ENCODE measurements at places on chromosomes 2 and 18.

GRCh38 chr2:17878281-17879136 lies at the start of gene KCNS3:
Gene KCNS3 (plus strand): TSS chr2:17878667. CDS start chr2:17931009, 52,342 bp downstream.
- peak; percentile 16 for DNase-seq

- no peak for DNase-seq
Measured at GRCh38 chr2:159206736-159207380, 79.6 kb downstream of the WDSUB1 start.

GRCh38 chr2:42973726-42974125 lies 181.3 kb upstream of the HAAO start:
- no peak for DNase-seq

GRCh38 chr2:156590085-156590739 lies 154.0 kb downstream of the GPD2 start:
- no peak for DNase-seq

DNA sequence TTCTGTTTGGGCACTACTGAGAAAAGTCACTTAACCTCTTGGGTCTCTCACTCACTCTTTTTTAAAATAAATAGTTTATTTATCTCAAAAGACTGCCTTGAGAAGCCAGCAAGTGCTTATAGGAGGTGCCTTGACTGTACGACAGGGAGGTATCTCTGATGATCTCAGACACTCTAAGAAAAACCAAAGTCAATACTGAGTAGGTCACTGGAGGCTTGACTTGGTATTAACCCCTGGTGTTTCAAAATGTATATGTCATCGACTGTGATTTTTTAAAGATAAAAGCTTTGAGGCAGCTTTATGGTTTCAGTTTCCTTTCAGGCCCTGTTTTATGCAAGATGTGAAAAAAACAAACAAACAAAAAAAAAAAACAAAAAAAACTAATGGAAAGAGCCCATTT lies 33.7 kb downstream of the MREG start:
- DNase-seq = no peak

- no peak for DNase-seq
Measured at GRCh38 chr2:211737282-211737681, 801.3 kb downstream of the ERBB4 start.

DNA sequence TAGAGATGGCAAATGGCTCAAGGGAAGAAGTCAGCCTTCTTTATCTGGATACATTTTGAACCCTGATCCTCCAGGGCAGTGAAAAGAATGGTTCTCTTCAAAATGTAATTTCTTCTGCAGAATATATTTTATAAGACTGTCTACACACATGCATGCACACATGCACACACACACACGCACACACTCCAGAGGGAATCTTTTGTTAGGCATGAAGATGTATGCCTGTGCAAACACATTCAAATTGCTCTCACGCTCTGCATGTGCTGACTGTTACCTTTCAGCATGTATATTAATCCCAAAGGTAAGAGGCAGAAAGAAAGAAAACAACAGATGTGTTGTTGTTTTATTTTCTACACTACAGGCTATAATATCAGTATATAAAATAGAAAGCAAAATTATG lies 43.2 kb downstream of the SLC5A7 start:
- no peak for DNase-seq

- DNase-seq = no peak
Measured at GRCh38 chr2:71538656-71539265, 85.4 kb downstream of the DYSF start.

GRCh38 chr2:153404792-153405191 lies 73.8 kb downstream of the RPRM start:
- DNase-seq = no peak

DNA sequence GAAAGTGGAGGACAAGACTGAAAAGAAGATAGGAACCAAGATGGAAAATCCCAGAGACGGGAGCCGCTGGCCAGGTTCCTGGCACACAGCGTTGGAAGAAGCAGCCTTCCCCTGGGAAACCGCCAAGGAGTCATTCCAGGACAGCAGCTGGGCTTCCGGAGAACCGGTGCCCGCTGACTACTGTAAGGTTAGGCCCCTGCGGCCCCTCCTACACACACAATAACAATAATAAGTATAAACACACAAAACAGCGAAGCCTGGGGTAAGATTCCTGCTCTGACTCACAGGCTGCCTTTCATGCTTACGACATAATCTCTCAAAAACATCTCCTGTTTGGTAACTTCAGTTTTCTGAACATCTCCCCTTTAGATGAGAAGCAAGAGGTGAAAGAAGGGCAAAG lies 28.1 kb upstream of the MYCN start:
- peak; percentile 37 for DNase-seq

GRCh38 chr18:9997711-9998110 lies 83.9 kb downstream of the VAPA start:
- DNase-seq = no peak

DNA sequence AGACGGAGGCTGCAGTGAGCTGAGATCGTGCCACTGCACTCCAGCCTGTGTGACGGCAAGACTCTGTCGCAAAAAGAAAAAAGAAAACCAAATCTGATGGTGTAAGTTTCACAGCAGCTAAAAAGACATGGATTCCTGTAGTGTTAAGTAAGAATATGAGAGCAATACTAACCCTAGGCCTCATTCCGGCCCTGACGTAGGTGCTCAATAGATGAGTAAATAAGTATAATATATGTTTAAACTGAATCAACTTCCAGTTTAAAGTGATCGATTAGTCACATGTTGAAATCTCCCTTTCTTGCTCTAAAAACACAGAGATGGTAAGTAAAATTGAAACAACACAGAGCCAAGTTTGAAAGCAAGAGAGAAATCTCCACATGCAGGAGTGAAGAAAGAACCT lies 8.0 kb downstream of the ME2 start:
- no peak for DNase-seq

DNA sequence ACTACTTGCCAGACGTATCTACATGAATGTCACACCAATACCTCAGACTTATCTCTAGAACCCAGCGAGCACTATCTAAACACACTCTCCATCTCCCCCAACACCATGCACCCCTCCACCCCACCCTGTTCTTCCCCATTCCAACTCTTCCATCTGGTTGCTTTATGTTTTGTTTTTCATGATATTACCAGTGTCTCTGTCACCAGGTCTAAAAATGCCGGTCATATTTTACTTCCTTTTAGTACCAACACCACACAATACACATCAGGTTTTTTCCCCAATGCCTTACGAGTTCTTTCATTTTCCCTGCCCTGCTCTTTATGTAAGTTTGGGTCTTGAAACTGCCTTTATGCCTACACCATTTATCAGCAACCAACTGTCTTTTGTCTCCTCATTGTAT lies 10.2 kb upstream of the ITGA4 start:
- no peak for DNase-seq

GRCh38 chr2:143428700-143429099 lies 299.5 kb downstream of the ARHGAP15 start:
- no peak for DNase-seq

GRCh38 chr18:30444544-30444943 lies 598.0 kb downstream of the DSC3 start:
- DNase-seq = no peak

DNA sequence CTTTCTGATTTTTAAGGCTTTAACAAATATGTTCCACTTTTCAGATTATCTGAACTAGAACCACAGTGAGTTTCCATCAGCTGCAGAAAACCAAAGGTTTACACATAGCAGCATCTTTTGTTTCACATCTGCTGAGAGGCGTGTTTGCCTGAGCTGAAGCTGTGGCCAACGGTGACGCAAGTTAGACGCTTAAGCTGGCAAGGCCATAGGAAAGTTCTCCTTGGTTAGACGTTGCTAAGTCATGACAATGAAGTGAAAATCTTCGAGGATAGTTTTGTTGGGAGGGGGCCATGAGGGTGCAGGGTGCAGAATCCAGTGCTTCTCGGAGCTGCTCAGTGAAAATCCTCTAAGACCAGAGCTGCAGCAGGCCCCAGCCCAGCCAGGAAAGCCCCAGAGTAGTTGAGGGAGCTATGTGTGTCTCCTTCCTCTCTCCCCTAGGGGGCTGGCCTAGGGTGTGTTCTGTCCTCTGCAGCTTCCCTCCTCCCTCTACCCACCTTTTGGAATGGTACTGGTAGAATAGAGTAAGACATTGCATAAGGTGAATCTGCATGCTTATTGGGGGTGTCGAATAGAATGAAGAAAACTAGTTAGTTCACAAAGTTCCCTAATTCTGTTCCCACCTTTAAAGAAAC lies 105.4 kb downstream of the FHOD3 start:
- DNase-seq = peak; percentile 65

DNA sequence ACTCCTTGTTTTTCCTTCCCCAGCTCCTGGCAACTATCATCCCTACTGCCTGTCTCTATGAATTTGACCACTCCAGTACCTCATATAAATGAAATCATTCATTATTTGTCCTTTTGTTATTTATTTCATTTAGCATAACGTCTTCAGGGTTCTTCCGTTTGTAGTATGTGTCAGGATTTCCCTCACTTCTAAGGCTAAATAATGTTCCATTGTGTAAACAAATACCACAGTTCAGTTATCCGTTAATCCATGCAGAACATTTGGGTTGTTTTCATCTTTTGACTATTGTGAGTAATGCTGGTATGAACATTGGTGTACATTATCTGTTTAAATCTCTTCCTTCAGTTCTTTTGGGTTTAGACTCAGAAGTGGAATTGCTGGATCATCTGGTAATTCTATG lies 18.8 kb downstream of the DYNC2LI1 start:
- no peak for DNase-seq

- no peak for DNase-seq
Measured at GRCh38 chr18:74609535-74609934, 11.9 kb downstream of the ZNF407 start.

- DNase-seq = peak; percentile 29
Measured at GRCh38 chr2:231228974-231229529, 30.6 kb downstream of the ARMC9 start.

DNA sequence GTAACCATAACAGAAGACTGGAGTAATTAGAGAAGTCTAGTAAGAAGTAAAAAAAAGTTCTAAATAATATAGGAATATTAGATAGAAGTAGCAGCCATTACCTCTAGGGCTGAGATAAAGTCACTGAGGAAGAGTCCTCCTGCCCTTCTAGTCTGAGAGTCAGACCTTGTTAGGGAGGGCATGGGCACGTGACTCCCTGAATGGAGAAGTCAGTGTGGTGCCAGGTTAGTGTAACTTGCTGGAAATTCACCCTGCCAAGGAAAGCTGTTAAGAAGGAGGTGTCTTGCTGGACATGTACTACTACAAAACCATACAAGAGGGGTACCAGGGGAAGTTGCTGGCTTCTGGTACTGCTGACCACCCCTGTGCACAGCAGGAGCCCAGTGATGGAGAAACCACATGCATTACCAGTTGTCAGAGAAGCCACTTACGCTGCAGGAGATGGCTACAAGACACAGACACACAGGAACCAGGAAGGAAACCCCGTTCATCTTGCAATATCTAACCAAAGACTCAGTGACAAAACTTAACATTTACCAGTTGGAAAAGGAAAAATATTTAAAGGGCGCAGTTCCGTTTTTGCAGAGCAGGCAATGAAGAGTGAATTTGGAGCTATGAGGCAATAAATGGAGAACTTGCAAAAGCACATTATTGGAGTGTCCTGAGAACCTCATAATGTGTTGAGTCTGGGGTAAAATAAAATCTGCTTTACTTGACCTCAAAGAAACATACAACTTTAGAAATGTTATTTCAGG lies 77.2 kb upstream of the TLK1 start:
- DNase-seq = no peak

DNA sequence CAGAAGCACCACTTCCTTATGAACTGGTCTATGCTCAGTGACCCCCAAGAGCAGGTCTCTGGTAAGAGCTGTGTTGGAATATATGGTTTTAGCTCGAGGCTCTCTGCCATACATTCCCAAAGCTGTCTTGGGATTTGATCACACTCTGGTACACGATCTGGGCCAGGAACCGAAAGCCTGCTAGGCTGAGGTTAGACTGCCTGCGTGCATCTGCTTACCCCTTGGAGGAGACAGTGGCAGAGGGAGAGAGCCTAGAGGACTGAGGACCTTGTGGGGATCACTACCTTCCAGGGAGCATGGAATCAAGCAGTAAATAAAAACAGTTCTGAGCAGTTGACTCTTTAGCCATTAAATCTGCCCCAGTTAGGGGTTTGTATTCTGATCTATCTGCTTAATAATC lies 63.7 kb downstream of the ZNF532 start:
- DNase-seq = no peak

DNA sequence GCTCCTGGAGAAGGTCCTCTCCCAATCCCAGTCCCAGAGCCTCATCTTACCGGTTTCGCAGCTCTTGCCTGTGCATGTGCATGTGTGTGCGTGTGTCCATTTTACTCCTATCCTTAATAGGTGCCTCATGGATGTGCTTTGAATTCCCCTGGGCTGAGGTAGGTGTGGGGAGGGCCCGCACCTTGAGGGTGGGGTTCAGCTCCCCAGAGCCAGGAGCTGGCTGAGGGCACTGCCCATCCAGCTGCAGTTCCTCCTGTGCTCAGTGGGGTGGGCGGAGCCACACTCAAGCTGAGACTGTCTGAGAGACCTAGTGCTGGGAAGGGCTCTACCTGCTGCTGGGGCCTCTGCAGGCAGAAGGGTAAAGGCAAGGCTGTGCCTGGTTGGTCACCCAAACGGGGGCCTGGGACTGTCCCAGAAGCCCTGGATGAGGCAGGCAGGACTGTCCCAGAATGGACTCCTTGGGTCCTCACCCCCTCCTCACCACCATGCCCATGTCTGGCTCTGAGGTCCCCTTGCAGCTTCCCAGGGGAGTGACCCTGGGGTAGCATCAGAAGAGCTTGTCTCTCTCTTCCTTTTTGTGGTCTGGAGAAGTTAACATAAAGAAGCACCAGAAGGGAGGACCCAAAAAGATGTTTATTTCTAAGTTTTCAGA lies 8.9 kb downstream of the GDF7 start:
- no peak for DNase-seq

DNA sequence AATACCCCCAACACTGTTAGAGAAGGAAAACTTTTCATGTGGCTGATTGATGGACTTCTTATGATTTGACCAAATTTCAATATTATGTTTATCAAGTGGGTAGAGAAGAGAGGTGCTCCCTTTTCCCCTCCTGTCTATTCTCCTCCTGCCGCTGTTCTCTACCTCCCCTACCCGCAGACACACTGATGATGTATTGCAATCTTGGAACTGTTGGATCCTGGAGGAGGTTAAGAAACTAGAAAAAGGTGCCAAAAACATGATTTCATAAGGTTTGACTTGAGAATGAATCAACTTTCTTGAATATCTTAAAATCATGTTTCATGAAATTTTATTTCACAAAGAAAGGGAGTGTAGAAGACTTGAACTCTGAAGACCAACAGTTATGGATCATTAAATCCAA lies 125.8 kb downstream of the MEIS1 start:
- no peak for DNase-seq

DNA sequence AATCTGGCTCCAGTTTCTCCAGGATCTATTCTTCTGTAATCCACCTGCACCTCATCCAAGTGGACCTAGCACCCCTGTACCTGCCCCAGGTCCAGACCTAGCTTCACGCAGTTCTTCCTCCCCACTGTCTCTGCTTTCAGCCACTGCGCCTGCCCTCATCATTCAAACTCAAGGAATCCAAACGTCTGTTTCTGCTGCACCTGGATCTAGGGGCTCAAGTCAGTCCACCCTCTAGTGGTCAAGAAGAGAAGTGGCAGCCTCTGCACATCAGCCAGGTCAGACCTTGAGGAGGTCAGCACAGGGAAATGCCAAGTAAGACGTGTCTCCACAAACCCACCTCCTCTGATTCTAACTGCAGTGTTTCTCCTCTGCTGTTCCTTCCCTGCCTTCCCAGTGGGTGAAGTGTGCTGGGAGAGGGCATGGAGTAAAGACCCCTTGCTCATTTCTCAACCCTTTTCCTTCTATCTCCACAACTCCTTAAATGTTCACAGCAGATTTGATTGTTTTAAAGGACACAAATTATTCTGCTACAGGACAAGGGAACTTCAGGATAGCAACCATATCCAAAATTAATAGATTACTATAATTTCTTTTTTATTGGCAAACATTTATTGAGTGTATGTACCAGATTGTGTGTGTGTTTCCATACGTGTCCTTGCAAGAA lies 8.6 kb upstream of the RNF152 start:
- DNase-seq = peak; percentile 56

Data from Ammon's horn (tissue), 1 donor.